ENCODE measurements at places on chromosomes 16 and 17.
A peak's percentile ranks its signal among the peaks of the same experiment; 100 is the strongest.

DNA sequence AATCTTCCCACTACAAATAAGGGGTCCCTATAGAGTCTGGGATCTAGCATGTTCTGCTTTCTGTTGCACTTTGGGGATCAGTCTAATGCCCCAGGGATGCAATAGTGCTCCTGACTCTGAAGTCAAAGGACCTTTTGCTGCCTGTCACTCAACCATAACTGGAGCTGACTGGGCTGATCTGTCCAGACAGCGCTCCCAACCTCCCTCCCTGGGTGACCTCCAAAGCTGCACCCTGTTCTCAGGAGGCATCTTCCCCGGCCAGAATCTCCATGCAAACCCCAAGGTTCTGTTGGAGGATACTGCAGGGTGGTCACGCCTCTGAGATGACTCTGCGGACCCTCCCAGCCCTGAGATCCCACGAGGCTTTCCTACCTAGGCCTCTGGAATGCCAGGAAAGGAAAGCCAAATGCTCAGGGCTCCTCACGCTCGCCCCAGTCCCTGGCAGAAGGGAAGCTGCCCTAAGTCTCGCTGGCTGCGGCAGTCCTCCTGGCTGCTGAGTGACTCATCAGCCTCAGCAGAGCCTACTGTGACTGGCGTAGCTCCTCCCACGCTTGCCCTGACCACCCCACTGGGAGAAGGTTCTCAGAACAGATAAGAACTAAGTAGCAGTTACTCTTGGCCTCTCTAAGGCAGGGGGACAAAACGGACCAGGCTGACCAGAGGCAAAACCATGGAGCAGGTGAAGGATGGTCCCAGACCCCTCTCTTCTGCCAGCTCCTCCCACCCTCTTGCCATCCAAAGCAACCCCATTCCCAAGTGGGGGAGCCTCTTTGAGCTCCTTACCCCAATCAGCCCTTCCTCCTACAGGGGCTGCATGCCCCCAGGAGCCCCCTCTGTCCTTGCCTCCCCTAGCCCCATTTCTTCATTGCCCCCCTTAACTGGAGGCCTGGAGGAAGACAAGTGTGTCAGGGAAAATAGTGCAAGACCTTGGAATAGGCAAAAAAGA is 124.1 kb upstream of the TNRC6C start:
- DNase-seq = no peak

DNA sequence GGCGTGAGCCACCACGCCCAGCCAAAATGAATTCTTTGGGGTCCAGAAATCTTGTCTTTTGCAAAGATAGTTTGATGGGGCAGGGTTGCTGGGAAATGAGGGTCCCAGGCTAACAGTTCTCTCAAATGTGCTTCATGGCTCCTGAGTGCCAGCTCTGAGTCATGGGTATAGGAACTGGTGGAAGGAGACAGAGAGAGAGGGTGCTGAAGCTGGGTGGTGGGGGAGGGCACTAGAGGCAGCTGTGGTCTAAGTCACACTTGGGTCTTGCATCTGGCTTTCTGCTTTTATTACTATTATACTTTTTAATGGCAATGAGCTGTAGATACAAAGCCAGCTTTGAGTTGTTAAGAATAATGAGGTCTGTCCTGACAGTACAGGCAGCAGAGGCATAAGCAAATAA is 54.6 kb downstream of the PRKCA start:
- no peak for DNase-seq

DNA sequence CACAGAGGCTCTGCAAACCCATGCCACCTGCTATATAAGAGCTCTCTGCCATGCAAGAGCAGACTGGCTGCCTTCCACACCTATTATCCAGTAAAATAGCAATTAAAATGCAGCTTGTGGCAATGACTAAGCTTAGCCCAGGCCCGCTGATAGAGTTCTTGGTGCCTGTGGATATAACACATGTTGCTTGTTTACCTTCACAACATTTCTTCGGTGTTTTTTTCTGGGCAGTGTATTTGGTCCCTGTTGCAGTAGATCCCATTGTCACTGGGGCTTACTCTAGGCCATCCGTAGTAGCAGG is 63.5 kb downstream of the SPECC1 start:
- no peak for DNase-seq

GRCh38 chr16:58882292-58882691 is 148.2 kb upstream of the GOT2 start:
- no peak for DNase-seq

DNA sequence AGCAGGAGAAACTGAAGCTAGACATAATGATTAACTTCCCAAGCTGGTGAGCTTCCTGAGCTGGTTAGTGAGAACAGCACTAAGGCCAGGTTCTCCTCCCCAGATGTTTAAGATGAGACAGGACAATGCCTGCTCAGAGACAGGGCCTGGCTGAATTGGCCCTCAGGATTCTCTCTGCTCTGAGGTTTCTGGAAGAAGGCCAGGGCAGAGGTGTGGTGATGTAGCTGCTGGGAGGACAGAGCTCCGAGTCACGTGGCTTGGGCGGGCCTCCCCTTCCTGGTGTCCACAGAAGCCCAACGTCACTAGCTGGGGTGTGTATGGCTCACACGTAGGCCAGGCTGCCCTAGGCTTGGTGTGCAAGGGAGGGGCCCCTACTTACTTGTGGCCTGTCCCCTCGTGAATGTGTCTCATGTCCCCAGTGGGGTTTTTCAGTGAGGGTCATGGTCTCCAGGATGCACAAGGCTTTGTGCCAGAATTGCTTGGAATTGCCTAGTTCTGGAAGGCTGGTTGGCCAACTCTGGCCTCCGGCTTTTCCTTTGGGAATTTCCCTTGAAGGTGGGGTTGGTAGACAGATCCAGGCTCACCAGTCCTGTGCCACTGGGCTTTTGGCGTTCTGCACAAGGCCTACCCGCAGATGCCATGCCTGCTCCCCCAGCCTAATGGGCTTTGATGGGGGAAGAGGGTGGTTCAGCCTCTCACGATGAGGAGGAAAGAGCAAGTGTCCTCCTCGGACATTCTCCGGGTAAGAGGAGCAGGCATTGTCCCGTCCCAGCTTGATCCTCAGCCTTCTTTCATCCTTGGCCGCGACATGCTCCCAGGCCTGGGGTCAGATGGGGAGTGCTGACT is 3.4 kb downstream of the NOD2 start:
- DNase-seq = no peak

DNA sequence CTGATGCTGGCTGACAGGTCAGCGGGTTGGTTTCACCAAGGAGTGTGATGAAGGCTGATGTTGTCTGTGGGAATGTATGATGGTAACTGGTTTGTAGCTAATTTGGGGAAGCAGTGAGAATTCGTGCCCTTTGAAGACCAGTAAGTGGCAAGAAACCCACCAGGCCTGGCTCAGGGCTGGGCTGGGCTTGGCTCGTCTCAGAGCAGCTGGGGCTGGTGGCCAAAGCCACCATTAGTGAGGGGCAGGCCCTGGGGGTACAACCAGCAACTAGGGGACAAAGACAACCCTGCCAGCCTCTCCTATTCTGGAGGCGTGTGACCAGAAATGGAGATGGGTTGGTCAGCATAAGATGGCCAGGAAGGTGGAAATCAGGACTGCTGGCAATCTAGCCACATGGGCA is 13.0 kb upstream of the STH start:
- DNase-seq = no peak

DNA sequence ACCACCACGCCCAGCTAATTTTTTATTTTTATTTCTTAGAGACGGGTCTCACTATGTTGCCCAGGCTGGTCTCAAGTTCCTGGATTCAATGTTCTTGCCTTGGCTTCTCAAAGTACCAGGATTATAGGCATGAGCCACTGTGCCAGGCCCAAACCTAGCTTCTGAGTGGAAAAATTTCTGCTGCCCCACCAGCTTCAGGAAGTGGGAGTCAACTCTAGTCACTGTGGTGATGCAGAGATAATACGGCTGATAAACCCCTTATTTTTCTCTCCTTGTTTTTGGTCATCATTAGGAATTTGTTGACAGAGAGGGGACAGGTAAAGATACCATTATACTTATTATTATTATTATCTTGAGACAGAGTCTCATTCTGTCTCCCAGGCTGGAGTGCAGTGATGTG is 27.8 kb upstream of the PHOSPHO1 start:
- no peak for DNase-seq

DNA sequence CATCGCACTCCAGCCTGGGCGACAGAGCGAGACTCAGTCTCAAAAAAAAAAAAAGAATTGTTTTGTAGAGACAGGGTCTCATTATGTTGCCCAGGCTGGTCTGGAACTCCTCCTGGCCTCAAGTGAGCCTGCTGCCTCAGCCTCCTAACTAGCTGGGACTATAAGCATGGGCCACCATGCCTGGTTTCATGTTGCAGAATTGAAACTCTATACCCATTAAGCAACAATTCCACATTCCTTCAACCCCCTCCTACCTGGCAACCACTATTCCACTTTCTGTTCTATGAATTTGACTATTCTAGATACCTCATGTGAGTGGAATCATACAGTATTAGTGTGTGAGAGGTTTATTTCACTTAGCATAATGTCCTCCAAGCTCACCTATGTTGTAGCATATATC is 24.5 kb downstream of the RNF135 start:
- no peak for DNase-seq

- DNase-seq = no peak
Observed at GRCh38 chr17:4162775-4163466, 19.9 kb downstream of the CYB5D2 start.

DNA sequence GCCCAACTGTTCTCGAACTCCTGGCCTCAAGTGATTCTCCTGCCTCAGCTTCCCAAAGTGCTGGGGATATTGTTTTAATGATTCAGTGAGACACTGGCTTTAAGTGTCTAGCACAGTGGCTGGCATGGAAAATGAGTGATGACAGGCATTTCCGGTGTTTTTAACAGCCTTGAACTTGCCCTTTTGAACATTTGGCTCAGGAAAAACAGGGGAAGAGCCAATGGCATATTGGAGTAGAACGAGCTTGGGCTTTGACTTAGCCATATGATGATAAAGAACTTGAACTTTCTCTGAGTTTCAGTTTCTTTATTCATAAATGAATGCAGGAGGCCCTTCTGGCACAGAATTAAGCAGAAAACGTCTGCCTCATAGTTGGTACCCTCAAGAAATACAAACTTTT is 145.0 kb upstream of the HS3ST4 start:
- DNase-seq = no peak

- no peak for DNase-seq
Observed at GRCh38 chr16:69501956-69502745, 63.6 kb upstream of the NFAT5 start.

DNA sequence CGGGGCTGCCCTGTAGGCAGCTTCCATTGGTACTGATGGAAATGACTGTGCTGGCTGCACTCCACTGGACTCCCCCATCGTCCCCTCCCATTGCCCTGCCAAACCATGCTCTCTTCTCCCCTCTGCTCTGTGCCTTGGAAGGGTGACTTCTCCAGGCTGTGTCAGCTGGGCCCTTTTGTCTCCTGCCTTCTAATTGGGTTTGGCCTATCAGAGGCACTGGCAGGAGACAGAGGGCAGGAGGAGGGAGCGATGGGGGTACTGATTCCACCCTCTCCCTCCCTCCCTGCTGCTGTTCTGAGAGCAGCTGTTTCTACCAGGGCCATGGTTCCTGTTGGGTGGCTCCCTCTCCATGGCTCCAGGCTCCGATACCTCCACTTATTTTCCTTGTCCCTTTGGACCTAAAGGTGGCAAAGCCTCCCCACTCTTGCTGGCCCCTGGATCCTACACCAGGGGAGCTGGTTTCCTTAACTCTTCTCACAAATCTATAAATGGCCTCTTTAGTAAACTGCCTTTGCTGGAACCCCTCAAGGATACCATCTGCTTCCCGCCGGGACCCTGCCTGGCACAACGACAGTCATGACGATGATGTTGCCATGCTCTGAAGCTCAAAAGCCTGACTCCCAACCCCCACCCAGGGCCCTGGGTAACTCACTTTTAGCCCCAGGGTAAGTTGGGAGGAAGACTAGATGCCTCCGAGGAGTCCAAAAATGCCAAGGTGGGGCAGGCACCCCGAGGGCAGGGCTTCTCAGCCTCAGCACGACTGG is 123.8 kb upstream of the RPL38 start:
- DNase-seq = no peak

GRCh38 chr17:71118039-71118438 is 948.7 kb downstream of the KCNJ2 start:
- peak; percentile 33 for DNase-seq

DNA sequence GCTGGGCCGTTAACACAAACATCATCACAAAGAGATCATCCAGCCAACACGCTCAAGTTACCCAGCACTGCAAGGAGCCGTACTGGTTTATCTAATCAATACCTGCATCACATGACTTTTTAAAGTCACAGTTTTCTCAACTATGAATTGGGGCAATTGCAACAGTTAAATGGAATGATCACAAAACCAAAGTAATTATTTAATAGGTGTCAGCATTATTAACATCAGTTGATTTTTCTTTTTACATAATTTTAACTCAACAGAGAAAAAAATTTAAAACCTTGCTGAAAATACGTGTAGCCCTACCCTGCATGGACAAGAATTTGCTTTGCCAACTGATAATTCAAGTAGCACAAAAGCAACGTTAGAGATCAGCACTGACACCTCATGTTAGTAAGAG is 95.7 kb upstream of the SOX9 start:
- no peak for DNase-seq

DNA sequence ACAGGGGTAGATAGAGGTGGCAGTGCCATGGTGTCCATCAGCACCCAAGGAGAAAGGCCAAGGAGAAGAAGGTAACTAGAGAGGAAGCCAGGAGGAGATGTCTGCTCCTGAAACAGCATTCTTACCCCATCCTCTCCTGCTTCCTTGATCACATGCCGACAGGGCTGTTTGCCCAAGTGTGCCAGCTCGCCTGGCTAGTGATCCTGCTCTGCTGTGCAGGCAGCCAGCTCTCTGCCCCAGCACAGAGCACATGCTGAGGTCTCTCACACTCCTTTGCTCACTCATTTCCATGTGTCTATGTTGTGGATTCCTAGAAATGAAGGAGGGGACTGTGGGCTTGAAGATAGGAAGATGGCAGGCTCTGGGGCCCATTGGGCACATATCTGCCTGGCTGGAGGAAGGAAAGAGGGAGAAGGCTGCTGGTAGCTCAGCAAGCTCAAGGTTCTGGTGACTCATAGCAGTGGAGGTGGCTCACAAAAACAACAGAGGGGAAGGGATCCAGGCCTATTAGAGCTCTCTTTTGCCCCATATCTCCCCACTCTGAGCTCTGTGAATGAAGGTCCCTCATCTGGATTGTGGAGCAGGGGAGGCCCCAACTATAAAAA is 54.3 kb downstream of the NEUROD2 start:
- no peak for DNase-seq

- no peak for DNase-seq
Observed at GRCh38 chr16:1950047-1950446, 4.4 kb downstream of the RPL3L start.

DNA sequence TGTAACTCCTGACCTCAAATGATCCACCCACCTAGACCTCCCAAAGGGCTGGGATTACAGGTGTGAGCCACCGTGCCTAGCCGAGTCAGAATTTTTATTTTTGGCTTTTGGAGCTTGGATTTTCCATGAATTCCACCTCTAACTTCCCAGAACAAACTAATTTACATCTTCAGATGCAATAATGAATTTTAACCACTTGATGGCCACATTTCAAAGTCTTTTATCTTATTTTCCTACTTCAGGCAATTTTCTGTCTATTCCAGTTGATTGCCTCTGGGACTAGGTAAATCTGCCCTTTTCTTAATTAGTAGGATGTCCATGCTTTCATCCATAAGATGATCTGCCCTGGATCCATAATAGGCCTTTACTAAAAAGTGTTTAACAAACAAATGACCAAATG is 156.4 kb upstream of the ANKFN1 start:
- DNase-seq = no peak

All from NCI-H1930 (cell line).